MG63 (cell line): ENCODE measurements at places on chromosomes 5 and 9.
A peak's percentile ranks its signal among the peaks of the same experiment; 100 is the strongest.

DNA sequence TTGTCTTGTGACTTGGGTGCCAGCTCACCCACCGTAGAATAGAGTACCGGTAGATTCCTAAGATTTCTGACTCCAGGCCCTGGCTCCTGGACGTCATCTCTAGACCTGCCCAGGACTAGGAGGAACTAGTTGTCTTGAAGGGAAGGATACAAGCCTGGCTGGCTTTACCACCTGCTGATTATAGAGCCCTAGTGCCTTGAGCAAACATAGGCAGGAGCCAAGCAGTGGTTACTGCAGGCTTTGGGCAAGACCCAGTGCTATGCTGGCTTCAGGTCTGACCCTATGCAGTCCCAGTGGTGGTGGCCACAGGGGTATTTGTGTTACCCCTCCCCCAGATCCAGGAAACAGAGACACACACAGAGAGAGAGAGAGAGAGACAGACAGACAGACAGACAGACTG, 606.2 kb downstream of the PDE4D start:
- DNase-seq: no peak

DNA sequence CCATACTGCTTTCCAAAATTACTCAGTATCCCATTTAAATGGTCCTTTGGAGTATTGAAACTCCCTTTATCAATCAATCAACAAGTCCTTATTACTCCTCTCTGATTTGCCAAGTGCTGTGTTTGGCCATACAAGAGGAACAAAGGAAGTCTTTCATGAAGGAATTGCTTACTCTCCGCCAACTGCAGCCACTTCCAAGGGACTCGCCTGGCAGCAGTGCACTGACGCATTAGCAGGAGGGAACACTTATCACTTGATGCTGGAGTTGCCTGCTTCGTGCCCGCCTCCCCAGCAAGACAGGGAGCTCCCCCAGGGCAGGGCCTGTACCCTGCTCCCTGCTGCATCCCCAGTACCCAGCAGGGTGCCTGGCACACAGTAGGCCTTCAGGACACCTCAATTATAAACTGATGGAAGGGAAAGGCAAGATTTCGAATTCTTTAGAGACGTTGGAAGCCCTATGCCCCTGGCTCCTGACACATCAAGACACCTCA, 97.9 kb downstream of the CRB2 start:
- DNase-seq: no peak

DNA sequence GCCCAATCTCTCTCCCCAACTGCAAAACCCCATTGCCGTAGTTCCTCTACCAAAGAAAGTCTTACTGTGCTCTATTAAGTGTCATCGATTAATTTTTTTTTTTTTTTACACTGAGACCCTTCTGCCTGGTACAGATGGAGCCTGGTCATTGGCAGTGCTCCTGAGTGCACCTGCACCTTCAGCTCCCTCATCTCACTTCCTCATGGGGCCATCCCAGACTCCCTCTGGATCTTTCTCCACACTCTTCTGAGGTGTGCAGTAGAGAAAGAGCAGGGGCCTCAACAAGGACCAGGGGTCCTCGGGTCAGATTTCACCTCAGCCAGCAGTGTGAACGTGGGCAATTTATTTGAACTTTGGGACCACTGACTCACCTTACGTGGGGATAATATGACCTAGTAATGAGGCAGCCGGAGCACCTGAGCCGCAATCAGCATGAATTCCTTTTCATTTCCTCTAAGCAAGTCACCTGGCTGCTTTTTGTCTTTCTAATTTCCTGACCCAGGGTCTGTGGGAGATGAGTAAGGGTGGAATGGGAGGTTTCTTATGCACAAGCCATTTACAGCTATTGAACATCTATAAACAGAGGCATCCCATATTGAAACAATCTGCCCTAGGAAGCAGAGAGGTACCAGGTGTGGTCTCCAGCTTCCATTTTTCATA, 22.3 kb upstream of the GABRP start:
- no peak for DNase-seq

DNA sequence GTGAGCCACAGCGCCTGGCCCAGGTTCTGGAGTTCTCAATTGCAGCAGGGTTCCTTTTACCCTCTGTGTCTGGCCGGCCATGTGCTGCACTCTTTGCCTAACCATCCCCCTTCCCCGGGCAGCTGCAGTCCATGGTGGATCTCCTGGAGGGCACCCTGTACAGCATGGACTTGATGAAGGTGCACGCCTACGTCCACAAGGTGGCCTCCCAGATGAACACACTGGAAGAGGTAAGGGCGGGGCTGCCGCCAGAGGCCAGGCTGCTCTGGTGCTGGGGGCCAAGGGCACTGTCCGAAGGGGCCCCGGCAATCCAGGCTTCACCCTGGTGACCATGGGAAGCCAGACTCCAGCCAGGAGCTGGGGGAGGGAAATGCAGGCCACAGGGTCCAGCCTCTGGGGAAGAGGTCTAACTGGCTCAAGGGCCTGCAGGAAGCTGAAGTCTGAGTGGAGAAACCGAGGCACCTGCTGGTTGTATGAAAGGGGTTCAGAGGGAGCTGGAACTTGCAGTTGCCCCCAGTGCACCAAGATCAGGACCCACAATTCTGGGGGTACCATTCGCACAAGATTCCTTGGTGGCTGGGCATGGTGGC, 18.1 kb downstream of the OLFML2A start:
- DNase-seq: no peak

DNA sequence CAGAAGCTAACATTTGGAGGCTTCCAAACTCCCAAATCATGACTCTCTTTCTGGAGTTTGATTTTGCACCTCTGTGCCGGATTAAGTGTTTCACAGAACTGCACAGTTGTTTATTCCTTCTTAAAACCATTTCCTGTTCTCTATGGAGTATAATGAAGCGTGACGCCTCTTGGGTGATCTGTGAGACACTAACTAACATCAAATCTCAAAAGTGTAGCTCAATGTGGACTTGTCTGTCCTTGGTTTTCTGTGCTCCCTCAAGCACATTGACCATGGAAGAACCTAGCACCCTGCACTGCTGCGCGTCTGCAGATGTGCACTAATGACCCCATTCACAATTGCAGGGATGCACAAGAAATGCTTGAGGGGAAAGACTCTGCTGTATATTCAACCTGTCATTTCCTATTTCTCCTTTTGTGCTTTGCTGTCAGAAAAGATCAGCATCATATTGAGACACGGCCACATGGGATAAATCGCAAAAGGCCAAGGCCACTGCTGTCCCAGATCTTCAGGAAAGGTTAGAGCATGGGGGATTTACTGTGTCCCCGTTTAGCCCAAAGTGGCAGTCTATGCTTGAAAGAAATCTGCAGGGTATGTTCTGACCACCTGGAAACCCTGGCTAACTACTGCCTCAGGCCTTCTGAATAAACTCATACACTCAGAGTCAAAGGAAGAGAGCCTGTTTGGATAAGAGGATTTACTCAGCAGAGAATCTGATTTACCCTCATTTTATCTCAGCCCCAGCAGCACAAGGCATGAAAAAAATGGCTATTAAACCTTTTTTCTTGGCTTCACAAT, 109.6 kb downstream of the BAAT start:
- DNase-seq: no peak

DNA sequence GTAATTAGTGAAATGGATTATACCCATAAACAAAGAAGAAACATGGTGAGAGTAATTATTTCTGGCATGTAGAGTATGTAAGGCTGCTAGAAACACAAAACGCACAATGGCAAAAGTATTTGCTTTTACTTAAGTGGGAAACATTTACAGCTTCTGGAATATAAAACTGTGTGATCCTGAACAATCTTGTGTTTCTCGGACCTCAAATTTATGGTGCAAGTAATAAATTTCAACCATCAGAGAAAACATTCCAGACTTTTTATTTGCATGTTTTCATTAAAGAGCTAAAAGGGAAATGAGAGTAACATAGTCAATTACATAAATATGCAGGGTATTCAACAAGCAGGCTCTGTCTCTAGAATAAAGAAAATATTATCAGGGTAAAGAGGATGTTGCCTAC, 17.2 kb upstream of the PRR16 start:
- DNase-seq: no peak

DNA sequence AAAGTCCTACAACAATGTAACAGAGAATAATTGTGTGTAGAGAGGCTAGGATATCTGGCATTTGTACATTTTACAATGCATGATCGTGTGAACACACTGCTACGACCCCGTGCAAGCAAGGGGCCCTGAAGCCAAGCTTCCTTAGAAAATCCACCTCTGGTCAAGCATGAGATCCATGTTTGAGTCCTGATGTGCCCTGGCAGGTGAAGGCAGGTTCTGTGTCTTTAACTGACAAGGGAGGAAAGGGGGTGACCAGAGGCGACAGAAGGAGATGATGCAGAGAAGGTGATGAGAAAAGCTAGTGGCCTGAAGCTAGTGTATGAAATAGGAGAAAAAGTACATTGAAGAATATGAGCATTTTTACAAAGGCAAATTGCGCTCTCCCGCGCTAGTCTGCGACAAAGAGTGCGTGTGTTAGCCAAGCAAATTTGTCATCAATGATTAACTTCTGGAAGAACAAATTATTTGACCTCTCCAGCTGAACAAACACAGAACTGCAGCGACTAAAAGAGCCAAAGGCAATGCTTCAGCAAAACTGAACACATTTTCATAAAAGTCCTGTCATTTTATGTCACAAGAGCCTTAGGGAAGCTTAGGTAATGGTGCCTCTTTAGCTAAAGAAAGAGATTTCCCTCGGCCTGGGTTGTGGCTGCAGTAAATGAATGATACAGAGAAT, 101.7 kb upstream of the DAPK1 start:
- no peak for DNase-seq

GRCh38 chr5:74244406-74244805, 396.1 kb downstream of the ENC1 start:
- no peak for DNase-seq

DNA sequence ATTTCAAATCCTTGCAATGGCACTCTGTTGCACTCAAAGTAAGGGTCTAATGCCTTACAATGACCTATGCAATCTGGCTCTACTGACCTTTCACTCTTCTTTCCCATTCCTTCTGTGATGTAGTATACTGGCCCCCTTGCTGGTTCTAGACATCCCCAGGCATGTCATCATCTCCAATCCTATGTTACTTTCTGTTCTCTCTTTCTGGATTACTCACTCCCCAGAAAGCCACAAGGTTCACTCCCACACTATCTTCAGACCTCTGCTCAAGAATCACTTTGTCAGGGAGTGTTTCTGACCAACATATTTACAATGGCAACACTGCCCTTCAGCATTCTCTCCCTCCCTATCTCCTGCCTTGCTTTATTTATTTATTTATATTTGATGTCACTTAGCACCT, 802.2 kb upstream of the WWC1 start:
- no peak for DNase-seq

DNA sequence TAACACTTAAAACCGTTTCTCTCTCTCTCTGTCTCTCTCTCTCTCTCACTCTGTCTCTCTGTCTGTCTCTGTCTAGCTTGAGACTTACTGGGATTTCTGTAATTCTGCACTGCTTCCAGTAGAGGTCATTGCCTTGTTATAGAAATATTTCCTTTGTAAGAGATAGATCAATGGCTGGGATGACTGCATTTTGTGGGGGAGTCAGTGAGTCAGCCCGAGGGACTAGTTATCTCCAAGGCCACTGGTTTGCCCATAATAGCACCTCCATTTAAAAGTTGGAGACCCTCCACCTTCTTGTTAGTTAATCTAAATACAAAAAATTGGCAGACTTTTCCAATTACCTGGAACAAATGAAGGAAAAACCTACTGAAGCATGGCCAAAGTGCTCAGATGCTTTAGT, 547.2 kb downstream of the LRRC70 start:
- DNase-seq: peak; percentile 48

DNA sequence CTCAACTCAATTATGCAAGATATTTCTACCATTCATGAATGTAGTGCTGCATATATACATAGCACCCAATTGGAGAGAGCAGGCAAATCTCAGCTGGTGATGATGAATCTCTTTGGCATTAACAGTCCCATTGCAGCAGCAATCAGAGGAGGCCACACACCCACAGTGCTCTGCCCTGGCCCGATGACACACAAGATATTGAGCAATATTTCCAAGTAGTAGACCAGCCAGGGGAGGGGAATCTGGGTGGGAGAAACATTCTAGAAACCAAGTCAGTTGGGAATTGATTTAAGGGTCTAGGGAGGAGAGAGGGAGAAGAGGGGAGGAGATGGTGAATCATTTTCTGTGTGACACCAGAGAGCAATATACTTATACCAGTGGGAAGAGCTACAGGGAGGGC, 14.9 kb upstream of the C5orf63 start:
- peak; percentile 80 for DNase-seq

DNA sequence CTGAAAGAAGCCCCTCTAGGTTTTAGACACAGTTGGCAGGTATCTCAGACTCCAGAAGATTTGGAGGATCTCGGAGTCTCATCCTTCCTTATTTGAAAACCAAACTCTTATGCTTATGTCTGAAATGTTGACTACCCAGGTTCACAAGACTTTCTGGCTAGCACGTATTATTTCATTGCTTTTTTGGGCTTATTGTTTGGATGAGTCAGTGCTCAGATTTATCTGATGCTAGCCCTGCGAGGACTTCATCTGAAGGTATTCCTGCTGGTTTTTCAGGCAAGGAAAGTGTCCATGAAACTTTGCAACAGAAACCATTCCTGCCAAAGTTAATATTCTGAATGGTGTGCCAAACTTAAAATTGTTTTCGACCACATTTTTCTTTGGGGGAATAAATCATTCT, 8.5 kb downstream of the OSTF1 start:
- DNase-seq: no peak

GRCh38 chr5:123807177-123807945, 295.4 kb downstream of the CSNK1G3 start:
- no peak for DNase-seq

- DNase-seq: no peak
Measured at GRCh38 chr5:33817301-33817700, 74.5 kb downstream of the ADAMTS12 start.

DNA sequence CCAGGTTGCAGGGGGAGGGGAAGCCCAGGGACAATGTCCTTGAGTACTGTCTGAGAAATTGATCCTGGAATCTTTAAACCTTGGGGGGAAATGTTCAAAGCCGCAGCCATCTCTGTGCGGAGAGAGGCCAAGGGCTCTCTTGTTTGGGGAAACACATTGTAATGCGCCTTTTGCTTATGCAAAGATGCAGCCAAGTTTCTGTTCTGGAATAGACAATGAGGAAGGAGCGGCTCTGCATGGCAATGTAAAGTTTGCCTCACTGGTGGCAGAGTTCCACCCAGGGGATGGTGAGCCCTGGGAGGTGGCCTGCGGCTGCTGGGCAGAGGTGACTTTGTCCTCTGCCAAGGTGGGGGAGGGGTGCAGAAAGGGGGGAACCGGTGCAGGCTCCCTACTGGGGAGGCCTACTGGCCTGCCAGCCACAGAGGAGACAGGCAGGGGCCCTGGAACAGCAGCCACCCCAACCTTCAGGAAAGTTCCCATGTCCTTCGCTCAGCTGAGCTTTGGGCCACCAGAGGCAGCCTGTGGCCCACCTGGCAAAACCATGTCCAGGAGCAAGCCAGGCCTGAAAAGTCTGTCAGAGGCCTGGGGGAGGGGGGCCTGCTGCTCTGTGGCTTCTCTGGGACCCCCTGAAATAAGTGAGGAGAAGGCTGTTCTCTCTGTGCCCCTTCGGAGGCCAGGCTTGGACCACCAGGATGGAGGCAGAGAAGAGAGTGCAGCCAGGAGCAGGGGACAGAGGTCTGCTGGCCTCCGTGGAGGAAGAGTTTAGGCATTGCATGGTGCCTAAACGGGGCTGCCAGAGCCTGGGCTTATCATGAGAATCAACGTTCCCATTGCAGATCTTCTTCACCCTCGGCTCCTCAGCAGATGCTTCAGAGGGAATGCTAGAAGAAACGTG, 127.8 kb downstream of the ZNF354C start:
- no peak for DNase-seq
